LoVo (cell line): ENCODE measurements at places on chromosomes 7 and 10.

GRCh38 chr10:132558516-132559413 lies 21.2 kb downstream of the INPP5A start:
- no peak for DNase-seq

- DNase-seq: no peak
These were observed 1288.7 kb upstream of the SORCS1 start for GRCh38 chr10:108453166-108453565.

DNA sequence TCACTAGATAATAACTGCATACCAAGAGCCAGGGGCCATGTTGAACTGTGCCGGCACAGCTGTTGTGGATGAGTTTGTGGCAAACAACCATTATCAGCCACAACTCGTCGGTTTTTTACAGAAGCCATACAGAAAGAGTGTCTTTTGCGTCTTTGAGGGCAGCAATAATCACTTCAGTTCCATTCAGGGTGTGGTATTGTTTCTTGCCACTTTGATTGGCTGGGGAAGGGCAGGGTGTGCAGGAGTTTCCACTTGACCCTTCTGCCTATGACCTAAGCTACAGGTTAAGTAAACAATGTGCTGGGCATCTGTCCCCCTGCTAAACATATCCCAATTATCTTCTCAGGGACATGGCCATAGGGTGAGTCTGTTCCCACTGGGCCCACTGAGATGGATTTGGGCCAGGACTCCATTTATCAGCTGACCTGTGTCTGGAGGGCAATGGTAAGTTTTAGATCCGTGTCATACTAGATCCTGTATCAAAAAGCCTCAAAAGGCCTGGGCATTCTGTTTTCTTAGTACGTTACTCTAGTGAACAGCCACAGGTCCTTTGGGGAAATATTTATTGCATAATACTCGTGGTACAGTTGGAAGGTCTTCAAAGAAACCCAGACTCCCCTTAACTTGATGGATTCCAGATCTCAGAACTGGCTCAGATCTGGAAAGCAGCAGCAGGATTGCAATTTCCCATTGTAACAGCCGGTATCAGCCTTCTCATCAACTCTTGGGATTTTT lies 15.9 kb downstream of the ZNF3 start:
- DNase-seq: no peak

DNA sequence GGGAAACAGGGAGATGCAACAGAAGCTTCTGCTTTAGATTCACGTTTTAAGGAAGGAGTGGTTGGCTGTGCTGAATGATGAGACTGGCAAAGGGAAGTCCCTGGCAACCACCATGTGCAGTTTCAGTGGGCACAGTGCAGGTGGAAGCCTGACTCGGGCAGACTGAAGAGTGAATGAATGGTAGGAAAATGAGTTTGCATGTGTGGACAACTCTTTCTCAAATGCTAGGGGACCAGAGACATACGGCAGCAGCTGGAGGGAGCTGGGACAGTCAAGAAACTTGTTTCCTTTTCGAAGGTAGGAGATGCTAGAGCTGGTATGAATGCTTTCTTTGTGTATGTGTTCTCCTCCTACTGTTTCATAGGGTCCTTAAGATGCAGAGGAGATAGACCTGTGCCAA lies 29.0 kb downstream of the PODXL start:
- DNase-seq: no peak

DNA sequence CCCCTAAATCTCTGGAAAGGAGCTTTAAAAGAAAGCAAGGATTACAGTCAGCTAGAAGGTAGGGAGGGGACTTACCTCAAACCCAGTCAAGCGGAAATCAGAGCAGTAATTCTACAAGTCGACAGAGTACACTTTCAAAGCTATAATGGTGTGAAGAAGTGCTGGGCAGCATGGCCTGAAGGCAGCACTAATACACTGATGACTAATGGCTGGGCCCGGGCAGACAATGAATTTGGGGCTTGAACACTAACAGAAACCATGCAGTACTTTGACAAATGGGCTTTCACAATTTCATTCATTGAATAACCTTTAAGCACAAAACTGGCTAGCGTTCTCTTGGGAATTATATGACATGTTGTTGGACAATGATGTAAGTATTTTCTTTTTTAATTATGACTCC lies 4.7 kb downstream of the GLI3 start:
- peak; percentile 22 for DNase-seq

GRCh38 chr7:30974605-30975255 lies 11.0 kb downstream of the GHRHR start:
- peak; percentile 27 for DNase-seq

GRCh38 chr10:104492329-104492940 lies 138.8 kb downstream of the CFAP58 start:
- no peak for DNase-seq

GRCh38 chr7:155205368-155206317 lies 92.0 kb upstream of the INSIG1 start:
- peak; percentile 95 for DNase-seq

DNA sequence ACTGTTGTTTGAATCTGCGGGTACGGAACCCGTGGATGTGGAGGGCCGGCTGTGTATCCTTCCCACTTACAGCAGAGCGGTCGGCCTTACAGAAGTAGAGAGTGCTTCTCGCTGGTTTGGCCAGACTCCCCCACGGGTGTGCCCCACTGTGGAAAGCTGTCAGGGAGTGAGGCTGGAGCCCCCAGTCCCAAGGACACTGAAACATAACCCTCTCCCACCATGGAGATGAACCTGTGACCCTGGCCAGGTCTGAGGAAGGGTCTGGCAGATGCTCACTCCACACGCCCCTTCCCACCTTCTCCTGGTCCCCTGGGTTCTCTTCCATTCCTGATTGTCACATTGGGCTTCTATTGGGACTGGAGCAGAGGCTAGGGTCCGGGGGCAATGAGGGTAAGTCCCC lies 39.6 kb downstream of the TSPAN15 start:
- no peak for DNase-seq

- DNase-seq: no peak
These were observed 6.7 kb upstream of the RASGEF1A start for GRCh38 chr10:43273543-43273942.

DNA sequence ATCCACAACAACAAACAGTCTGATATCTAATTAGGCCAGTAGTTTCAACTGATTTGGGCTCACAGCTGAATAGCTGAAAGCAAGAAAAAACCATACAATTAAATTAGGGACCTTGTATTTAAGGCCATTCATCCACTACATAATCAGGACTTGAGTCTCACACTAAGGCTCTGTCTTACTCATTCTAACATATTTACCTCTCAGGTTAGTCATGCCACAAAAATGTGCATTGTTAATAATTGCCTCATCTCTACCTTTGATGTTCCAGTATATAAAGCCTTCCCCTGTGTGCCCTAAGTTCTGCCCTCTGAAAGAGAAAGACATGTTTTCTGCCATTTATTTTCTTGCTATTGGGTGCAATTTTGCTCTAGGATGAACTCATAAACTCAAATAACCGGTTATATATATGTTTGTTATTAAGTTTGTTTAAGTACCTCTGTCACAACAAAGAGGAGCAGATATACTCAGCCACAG lies 5.3 kb upstream of the C1GALT1 start:
- DNase-seq: peak; percentile 98

GRCh38 chr10:10818082-10818481 lies 199.6 kb upstream of the CELF2 start:
- DNase-seq: no peak

- DNase-seq: peak; percentile 81
These were observed 248.2 kb upstream of the KLF14 start for GRCh38 chr7:130982160-130982638.

GRCh38 chr7:47318395-47319182 lies 263.3 kb downstream of the TNS3 start:
- DNase-seq: no peak

DNA sequence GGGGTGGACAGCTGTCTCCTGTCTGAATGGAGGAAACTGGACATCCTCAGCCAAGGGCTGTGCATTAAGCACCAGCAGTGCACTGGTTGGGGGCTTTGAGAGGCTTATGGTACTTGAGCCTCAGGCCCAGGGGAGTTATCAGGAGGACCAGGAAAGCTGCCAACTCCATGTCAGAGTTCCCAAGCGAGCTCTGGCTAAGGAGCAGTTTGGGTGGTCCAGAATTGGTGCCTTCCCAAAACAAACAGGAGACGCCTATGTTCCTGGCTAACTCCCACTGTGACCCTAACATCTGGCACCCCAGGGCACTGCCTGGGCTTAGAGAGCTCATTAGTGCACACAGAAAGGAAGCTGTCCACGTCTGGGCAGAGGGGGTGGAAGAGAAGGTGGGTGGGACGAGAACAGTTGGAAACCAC lies 408.6 kb upstream of the NPVF start:
- no peak for DNase-seq
